ENCODE measurements at places on chromosomes 4 and X.

DNA sequence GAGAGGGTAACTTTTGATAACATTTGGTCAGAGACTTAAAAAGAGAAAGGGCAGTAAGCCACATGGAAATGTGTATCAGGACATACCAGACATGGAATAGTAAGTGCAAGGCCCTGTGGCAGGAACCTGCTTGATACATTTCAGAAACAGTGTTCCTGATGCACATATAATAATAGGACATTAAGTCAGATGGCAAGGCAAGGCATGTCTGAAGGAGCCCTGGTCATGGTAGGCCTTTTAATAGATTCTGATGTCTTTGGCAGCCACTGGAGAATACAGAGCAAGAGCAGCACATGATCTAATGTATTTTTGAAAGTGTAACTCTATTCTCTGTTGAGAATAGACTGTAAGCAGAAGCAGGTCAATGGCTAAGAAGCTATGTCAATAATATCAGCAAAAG, 279.7 kb downstream of the CAMK2D start:
- DNase-seq = no peak

DNA sequence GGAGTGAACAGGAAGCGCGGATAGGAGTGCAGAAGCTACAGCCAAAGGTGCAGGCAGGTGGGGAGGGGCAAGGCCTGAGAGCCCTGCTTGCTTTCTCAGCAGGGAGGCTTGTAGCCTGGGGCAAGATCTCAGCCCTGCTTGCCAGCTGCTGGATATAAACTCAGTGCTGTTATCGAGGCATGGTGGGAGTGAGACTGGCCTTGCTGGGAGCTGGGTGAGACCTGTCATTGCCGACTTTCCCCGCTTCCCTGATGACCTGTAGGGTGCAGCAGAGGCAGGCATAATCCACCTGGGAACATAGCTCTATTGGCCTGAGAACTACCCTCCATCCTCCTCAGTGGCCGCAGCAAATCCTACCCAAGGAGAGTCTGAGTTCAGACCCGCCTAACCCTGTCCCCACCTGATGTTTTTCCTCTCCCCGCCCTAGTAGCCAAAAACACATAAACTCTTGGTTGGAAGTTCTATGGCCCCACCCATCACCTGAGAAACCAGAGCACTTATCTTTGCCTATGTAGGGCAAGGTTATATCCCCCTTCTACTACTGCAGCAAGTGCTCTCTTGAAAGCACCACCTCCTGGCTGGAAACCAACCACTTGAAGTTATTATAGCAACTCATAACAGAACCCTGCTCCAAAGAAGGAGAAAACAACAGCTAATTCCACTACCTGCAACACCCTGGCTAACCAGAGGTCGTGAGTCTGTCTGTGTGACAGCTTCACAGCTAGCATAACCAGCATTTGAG, 80.7 kb downstream of the FHIP1A start:
- DNase-seq = no peak

GRCh38 chrX:50814701-50815100, 707 bp upstream of the SHROOM4 start:
- no peak for DNase-seq

GRCh38 chr4:66804979-66805378, 740.3 kb downstream of the CENPC start:
- DNase-seq = no peak

Data from activated effector memory CD4-positive, alpha-beta T cell treated with anti-CD3 and anti-CD28 coated beads, Interleukin-2, amount 50 U/mL, for 16 hours (primary cell).